CD4-positive, alpha-beta T cell treated with Interferon alpha-2 for 1 hour (primary cell): ENCODE measurements at places on chromosomes 4 and X.
A peak's percentile ranks its signal among the peaks of the same experiment; 100 is the strongest.

DNA sequence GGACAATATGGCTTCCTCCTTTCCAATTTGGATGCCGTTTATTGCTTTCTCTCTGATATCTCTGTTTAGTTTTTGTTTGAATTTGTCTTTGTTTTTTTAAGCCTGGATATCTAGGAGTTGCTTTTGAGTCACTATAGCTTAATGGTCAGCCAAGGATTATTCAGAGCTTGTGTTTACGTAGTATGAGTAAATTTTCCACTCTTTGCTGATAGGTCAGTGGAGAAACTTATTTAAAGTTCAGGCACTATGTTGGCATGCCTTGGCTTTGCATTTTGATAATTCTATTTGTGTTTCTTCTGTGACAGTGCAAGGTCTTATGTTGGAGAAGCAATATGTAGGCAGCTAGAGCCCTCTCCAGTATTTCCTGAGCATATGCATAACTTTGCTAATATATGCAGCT lies 315.2 kb downstream of the GRID2 start:
- no peak for DNase-seq

GRCh38 chrX:134737061-134737460 lies 78.8 kb upstream of the PLAC1 start:
- no peak for DNase-seq

DNA sequence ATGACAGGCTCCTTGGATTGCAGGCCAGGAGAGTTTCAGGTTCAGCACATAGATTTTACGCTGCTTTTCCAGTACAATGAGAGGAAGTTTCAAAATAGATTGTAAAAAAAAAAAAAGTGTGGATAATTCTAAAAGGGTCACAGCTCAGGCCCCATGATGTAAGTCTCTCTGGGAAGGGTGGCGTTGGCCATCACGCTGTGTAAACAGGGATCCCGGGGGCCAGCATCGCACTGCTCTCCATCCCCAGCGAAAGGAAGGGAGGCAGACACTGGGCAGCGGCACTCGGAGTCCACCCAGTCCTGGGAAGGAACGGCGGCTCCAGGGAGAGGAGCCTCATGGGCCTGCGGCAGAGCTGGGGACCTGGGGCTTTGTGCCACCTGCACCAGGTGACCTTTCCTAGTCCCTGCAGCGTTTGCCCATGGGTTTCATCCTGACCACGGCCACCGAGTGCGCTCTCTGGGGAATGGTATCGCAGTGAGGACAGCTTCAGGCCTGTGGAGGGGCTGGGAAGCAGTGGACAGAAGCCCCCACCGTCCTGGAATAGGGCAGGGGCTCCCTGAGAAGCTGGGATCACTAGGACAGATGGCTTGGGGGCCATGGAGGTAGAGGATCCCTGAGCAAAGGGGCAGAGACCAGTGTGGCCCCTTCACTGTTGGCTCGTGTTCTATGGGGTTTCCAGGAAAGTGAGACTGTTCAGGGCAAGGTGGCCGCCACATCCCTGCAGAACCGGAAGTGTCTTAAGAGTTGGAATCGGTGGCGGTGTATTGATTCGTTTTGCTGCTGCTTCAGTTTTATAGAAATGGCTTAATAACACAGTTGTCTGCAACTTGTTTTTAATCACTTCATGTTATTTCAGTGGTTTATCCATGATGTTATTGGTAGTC lies 38.9 kb downstream of the RGS12 start:
- no peak for DNase-seq

GRCh38 chrX:71543316-71543715 lies 10.4 kb downstream of the OGT start:
- no peak for DNase-seq

GRCh38 chrX:100274916-100275315 lies 135.2 kb downstream of the PCDH19 start:
- DNase-seq, result no peak

GRCh38 chr4:44494810-44495701 lies 46.4 kb upstream of the KCTD8 start:
- no peak for DNase-seq

- DNase-seq, result no peak
Measured at GRCh38 chr4:72467633-72468032, 101.4 kb downstream of the ADAMTS3 start.

DNA sequence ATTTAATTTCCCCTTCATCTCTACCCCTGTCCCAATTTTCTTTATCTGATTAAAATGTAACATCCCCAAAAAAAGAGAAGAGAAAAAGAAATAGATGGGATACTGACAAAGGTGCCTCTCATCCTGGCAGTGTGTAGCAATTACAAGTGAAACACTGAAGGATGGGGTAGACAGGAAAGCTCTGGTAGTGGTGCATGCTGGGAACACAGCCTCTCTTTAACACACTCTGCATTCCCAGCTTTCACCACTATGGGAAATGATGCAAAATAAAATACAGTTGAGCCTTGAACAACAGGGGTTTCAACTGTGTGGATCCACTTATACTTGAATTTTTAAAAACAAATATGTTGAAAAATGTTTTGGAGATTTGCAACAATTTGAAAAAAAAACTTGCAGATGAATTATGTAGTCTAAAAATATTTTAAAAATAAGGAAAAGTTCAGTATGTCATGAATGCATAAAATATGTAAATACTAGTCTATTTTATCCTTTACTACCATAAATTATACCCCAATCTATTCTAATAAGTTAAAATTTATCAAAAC lies 239.2 kb upstream of the DDX53 start:
- no peak for DNase-seq

- no peak for DNase-seq
Measured at GRCh38 chr4:34619531-34620162, 1624.7 kb downstream of the ARAP2 start.

GRCh38 chrX:38599796-38600755 lies 38.7 kb downstream of the TSPAN7 start:
- no peak for DNase-seq

- DNase-seq, result no peak
Measured at GRCh38 chr4:72323227-72323626, 245.8 kb downstream of the ADAMTS3 start.

GRCh38 chr4:176563591-176563990 lies 229.1 kb downstream of the VEGFC start:
- DNase-seq, result no peak

DNA sequence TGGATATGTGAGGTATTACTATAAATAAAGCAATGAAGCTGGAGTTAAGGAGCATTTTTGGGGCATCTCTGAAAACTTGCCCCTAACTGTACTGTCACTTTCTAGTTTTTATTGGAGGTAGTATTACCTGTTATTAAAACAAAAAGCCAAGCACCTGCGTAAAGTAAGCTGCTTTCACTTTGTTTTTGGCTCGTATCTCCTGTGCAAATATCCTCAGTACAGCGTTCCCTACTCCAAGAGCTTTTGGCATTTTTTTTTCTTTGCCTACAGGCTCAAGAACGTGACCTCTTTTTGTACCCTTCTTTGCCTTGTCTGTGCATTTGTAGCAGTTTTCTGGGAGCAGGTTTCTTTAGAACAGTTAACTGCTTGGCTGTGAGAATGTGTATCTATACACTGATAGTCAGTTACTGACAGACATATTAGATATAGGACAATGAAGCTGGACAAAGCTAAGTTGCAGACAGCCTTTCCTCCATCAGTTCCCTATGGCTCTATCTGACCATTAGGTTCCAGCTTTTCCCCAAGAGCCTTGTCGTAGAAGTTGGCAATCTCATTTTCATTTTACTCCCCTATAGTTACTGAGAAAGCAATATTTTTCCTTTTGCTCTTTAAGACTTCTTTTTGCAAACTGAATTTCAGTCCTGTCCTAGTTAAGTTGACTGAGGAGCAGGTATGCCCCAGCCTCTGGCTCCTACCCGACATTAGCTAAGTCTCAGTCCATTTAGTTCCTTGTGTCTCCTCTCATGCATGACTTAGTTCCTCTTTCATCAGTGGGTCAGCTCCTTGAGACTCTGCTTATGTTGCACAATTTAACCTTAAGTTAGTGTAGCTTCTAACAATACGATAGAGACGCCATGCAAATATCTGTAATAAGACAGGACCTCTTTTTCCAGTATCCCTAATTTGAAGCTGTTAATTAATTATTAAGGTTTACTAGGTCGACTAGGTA lies 71.5 kb upstream of the HPRT1 start:
- DNase-seq, result peak; percentile 3

DNA sequence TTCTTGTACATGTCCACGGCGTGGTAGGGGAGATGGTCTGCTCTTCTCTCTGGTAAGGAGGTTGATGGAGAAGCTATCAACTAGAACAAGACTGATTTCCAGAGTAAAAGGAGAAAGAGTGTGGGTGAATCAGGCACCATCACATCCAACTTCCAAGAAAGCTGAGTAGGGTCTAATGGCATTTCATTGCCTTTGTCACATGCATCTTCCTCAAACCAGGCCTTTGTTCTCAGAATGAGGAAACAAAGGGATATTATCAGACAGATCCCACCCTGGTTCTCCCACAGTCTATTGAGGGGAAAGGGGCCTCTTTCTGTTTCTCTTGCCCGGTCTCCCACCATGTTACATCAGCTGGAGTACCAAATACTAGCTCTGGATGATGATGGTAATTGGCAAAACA lies 160.2 kb upstream of the RBPJ start:
- DNase-seq, result no peak

DNA sequence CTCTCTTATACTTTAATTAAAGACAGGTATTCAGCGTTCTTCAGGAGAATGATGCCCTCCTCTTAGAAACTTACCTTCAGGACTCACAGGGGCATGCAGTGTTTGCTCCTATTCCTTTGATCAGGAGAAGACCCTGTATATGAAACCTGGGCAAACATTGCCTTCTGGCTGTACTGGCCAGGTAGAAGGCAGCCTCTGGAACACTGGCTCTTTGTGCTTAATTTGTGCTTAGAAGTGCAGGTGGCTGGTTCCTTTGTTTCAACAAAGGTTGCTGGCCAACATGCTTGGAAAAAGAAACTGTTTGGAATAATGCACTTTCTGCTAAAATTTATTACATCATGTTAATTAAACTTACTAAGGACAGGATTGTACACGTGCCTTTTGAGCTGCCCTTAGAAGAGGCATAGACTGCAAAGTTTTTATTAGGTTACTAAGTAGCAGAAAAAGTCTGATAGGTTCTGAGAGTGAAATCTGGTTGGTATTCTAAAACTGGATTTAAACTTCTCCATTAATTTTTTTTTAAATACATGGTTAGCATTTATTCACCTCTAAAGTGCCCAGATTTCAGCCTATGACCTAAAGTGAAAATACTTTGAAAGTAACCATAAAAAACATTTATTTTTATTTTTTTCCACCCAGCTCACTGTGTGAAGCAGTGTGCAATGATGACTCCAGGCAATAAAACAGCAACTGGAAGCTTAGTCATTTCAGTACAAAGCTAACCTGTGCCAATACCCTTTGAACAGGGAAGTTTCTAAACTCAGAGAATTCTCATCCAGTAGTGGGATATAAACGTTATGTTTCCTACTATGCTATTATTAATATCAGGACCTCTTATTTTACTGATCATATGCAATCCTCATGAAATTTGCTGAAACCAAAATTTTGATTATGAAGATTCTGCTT lies 11.3 kb downstream of the RASSF6 start:
- DNase-seq, result no peak

DNA sequence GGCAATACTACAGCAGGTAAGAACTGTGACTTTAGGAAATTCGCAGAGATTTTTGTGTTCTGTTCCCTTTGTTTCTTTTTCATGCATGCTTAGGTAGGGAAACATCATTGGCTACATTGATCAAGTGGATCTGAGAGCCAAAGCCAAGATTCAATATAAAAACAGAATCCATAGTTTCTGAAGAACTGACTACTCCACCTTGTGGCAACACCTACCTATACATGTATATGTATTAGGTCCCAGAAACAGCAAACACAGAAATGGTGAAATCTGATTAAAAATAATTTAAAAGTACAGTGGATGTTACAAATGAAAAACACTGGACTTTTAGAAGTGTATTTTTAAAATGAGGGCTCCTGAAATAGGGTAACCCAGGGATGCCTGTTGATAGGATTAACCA lies 322.6 kb upstream of the MAOA start:
- peak; percentile 6 for DNase-seq

GRCh38 chr4:71008196-71008595 lies 14.7 kb downstream of the DCK start:
- DNase-seq, result no peak

- no peak for DNase-seq
Measured at GRCh38 chr4:81453024-81453423, 18.7 kb downstream of the RASGEF1B start.

DNA sequence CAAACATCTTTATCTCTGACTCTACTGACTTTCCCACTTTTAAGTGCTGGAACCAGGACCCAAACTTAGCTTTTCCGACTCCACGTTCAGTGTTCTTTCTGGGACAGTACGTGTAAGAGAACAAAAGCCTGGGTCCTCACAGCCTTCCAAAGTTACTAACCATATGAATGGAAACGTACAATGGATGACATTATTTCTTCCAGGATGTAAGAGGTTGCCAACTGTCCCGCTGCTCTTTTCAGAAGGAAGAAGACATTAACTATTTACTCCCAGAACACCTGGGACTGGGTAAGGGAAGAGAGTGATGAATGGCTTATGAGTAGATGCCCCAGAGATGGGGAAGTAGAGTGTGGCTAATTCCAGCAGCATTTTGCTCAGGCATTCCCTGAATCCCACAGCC lies 114.7 kb downstream of the TRAPPC11 start:
- DNase-seq, result no peak

DNA sequence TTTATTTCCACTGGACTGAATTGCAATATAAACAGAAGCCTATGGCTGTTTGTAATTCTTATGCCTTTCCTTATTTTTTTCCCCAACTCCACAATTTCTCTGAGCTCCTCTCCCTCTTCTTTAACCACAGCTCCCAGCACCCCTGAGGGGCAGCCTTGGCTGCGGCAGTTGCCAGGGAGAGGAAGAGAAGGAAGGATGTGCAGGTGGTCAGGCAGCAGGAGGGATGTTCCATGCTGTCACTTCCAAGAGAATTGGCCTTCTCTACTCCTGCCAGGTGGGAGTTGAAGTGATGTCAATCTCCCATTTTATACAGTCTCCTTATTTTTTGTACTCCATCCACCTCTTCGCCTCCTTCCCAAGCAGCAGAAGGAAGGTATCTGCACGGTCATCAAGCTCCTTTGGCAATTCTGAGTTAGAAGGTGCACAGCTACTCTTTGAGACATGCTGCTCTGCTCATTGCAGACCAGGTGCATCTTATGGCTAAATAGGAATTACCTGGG lies 343.3 kb upstream of the RPS6KA3 start:
- no peak for DNase-seq

GRCh38 chr4:153141238-153141637 lies 63.0 kb upstream of the TRIM2 start:
- DNase-seq, result no peak

DNA sequence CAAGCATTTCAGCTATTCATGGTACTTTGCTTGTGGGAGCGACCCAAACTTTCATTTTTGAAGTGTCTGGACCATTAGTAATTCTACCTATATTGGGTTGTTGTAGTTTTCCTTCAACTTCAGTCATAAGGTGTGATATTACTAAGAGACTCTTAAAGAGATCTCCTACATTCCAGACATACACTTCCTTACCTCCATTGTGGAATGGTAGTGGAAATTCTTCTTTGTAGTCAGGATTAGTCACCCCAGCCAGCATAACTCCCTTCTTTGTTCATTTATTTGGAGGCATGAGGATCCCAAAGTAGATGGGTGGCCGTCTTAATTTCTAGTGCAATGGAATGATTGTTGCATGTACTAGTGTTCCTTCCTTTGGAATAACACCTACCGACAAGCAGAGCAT lies 991.4 kb downstream of the ARAP2 start:
- DNase-seq, result no peak

- DNase-seq, result no peak
Measured at GRCh38 chr4:16858275-16858752, 40.1 kb downstream of the LDB2 start.

- no peak for DNase-seq
Measured at GRCh38 chr4:106676173-106676921, 307.8 kb upstream of the GIMD1 start.
